H1 (cell line): ENCODE measurements at places on chromosomes 6 and 20. TPM values are rescaled to one million over a fixed set of nuclear protein-coding genes. Genes with fewer than 3 reads are reported as not detected.

- no peak for DNase-seq
Measured at GRCh38 chr6:43016176-43016942, 2.3 kb downstream of the KLHDC3 start.

GRCh38 chr20:63176034-63176426, 39.9 kb downstream of the YTHDF1 start:
- DNase-seq: no peak

DNA sequence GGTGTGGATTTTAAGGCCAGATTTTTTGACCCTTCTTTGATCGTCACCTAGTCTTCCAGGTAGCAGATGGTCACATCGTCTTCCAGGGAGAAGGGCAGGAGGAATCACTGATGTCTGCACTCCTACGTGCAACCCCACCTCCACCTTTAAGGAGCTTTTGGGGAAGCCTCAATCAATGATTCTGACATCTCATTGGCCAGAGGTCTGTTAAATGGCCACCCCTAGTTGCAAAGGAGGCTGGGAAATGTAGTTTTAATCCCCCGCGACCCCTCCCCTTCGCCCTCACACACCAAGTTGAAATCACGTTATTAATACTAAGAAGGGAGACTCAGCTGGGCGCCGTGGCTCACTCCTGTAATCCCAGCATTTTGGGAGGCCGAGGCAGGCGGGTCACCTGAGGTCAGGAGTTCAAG, 151.4 kb downstream of the BCAS1 start:
- DNase-seq: peak; percentile 76

- DNase-seq: no peak
Measured at GRCh38 chr20:11234181-11234580, 560.4 kb upstream of the JAG1 start.

- no peak for DNase-seq
Measured at GRCh38 chr6:116165596-116165995, 39.7 kb upstream of the COL10A1 start.

DNA sequence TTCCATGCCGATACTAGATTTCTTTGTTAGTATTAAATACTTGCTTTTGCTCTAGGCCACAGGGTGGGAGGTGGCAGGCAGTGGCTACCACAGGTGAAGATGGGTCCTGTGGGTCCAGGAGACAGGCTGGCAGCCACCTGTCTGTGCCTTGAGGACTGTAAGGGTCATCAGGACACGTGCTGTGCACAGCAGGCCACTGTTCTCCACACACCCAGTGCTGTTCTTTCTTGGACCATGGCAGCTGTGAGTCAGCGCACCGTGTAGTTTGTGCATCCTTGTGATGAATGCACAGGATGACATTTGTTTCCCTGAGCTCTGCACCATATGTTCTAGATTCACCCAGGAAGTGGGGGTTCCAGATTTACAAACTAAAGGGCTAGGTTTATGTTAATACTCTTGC, 317.0 kb downstream of the ZFAND3 start:
- no peak for DNase-seq

Gene OPRM1
- not detected in 2 replicates for total RNA-seq

Gene OR2B6
- not detected in 2 replicates for total RNA-seq
